ENCODE measurements at places on chromosomes 4 and X.

DNA sequence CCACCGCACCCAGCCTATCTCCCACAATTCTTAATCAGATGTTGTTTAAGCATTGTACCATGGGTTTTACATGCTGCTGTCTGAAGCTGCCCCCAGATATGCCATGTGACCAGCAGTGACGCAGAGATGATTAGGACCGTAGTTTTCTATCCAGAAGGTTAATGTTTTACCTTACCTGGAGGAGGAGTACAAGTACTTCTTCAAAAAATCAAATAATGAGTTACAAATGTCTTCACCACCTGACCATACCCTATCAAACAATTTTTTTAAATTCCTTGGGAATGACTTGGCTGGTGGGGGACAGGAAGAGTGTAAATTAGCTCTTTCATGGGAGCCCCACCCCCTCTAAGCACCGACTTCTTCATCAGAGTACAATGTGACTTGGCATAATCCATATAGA, 16.2 kb upstream of the SGMS2 start:
- no peak for DNase-seq

DNA sequence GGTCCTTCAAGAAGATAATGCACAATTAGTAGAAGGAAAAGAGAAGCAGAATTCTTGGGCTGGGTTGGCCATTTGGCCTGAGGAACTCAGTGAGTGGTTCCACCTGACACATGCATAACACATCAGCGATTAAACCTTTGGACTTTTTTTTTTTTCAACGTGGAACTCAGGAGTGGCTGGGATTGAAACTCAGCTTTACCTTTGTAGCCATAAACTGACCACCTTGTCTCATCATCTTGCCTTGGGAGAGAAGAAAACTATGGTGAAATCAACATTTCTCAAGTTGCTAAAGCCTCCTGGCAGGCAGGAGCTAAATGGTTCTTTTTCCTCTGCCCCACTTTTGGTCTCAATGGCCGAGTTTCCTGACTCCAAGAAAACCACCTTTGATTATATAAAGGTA, 16.3 kb downstream of the PTTG2 start:
- no peak for DNase-seq

DNA sequence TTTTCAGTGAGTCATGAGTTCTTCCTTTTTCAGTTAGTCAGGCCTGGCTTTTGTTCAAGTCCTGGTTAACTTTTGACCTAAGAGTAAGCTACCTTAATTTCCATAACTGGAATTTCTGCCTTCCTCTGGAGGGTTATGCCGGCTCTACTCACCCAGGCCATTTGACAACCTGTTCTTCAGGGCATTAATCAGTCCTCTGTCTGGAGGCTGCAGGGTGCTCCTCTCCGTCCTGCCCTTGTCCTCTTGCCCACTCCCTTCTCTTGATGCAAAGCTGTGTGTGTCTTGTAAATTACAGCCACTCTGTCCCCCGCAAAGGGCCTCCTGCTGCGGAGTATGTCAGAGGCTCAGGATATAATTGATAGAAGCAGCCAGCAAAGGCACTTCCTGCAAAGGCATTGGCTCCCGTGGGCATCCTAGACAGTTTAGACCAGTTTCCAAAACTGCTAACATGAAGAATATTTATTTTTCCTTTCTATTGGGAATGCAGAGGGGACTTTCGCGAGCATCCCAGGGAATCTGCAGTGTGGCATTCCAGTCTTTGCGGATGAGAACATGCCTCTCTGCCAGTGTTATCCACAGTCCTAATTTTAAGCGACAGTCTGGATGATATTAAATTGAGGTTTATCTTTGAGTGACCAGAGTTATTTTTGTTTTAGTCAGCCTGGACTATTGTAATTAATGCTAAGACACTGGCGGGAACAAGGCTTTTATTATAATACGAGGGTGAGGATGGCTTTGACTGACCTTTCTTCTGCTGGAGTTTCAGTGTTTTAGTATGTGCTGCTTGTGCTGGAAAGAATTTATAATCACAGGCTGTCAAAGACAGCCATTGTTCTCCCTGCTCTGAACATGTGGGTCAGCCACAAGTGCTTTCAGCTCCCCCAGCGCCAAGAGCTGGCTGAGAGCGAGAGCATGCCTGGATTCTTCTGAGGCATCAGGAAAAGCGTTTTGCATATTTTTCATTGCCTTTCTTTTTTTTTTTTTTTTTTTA, 74.2 kb downstream of the LIMCH1 start:
- peak; percentile 38 for DNase-seq

DNA sequence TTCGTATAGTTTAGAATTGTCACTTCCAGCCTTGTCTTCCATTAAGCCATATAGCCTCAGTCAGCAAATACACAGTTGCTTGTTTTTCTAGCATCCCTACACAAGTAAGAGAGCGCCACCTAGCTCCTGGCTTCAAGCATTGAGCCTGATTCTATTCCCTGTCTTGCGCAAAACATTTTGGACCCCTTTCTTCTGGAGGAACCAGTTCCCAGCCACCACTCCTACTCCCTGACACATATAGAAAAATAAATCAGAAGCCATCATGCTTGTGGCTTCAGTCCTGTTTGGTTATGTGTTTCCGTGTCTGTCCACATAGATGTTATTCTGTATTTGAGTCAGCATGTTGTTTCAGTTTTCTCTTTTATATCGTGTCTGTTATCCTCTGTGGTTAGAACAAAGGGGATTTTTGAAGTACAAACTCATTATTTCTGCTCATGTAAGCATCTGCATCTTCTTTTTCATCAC, 59.9 kb downstream of the GK start:
- DNase-seq, result peak; percentile 50

GRCh38 chr4:8848507-8849265, 23.0 kb downstream of the HMX1 start:
- no peak for DNase-seq

GRCh38 chr4:19319607-19320006, 932.1 kb upstream of the SLIT2 start:
- no peak for DNase-seq

DNA sequence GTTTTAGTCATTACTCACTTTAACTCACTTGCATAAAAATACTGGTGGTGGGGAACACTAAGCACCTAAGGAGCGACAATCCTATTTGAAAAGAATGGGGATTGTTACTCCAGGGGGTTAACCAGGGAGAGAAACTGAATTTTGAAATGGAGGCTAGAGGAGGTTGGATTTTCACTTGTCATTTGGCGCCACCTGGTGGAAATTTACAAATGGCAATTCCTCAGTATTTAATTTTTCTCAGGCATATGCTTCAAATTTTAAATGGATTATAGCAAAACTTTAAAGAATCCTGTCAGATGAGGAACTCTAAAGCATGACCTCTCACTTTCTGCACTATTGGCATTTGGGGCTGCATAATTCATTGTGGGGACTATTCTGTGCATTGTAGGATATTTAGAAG, 2.7 kb upstream of the GEMIN8 start:
- DNase-seq, result peak; percentile 57

GRCh38 chr4:87541521-87541920, 12.3 kb upstream of the SPARCL1 start:
- no peak for DNase-seq
